Ureter (tissue), 1 donor: ENCODE measurements at places on chromosomes 7 and 10. TPM values are rescaled to one million over a fixed set of nuclear protein-coding genes. Genes with fewer than 3 reads are reported as not detected.

CFAP43 gene
- total RNA-seq, result 1.9 TPM

GRCh38 chr7:82204694-82205093, 238.9 kb downstream of the CACNA2D1 start:
- DNase-seq, result no peak

KIF5B gene
- total RNA-seq, result 88.1 TPM

GHRHR gene
- not detected for total RNA-seq

GRCh38 chr10:90856964-90857634, 740 bp downstream of the HTR7 start:
- no peak for DNase-seq

- no peak for DNase-seq
Measured at GRCh38 chr10:72176701-72177100, 39.1 kb upstream of the ANAPC16 start.

DNA sequence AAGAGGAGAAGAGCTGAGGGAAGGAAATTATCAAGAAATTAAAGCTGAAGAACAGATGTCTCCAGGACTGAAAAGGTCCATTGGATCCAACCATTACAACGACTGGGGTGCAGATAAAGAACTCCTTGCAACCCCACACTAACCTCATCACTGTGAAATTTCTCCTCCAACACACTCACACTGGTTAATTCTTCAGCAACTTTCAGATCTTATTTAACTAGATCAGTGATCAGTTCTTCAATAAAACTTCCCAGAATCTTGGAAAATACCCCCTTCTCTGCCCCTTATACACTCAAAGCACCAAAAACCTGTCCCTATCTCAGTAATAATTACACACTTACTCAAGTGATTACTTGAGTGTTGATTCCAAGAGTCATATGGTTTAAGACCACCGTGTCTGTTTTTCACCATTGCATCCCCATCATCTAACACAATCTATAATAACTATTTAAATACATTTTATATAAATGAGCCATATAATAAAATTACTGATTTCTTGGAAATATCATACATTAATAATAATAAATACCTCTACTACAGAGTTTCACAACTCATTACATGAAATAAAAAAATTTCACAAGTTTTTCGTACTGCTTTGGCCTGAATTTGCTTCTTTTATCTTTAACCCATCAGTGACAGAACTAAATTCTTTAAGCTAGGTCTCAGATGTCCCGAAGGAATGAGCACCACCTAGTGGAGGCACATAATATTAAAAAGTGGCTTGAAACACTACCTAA, 123.7 kb downstream of the MPP7 start:
- no peak for DNase-seq

DNA sequence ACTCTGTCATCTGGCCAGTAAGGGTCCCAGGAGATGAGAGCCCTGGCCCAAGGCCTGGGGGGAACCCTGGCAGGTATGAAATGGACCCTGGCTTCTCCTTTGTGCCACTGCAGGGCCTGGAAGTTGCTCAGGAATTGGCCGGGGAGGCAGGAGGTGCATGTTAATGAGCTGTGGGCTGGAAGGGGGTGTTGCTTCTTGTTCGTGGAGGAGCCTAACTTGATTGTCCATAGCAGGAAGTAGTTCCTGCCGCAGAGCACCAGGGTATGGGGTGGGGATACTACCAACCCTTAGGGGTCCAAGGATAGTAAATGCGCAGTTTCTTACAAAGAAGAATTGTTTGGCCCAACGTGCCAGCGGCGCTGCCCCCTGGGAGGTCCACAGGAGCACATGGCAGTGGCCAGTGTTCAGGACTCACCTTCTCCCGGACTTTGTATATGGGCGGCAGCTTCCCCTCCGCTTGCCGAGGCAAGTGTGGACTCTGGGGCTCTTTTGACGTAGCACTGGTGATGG, 21.5 kb downstream of the TEX36 start:
- no peak for DNase-seq

PAPOLB gene
- 0.29 TPM for total RNA-seq

BEND7 gene
- 22.5 TPM for total RNA-seq
